Urinary bladder (tissue), 4 donors: ENCODE measurements at places on chromosomes 2 and 18.

DNA sequence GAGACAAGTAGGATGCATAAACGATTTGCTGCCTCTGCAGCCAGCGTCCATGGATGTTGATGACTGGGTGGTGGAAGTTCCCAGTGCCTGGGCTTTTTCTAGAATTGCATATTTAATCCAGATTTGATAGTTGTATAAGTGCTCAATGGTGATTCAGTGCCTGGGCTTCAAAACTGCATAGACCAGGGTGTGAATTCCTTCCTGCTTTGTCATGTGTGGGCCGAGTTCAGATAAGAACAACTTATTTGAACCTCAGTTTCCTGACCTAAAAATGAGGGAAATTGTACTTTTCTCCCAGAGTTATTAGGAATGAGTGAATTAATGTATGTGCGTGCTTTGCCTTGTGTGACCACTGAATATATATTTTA, 154.6 kb downstream of the WDSUB1 start:
- no peak for DNase-seq

- DNase-seq, result no peak
Measured at GRCh38 chr18:78998371-78999071, 18.9 kb downstream of the SALL3 start.

- no peak for DNase-seq
Measured at GRCh38 chr18:40413160-40413559, 1541.9 kb upstream of the PIK3C3 start.

DNA sequence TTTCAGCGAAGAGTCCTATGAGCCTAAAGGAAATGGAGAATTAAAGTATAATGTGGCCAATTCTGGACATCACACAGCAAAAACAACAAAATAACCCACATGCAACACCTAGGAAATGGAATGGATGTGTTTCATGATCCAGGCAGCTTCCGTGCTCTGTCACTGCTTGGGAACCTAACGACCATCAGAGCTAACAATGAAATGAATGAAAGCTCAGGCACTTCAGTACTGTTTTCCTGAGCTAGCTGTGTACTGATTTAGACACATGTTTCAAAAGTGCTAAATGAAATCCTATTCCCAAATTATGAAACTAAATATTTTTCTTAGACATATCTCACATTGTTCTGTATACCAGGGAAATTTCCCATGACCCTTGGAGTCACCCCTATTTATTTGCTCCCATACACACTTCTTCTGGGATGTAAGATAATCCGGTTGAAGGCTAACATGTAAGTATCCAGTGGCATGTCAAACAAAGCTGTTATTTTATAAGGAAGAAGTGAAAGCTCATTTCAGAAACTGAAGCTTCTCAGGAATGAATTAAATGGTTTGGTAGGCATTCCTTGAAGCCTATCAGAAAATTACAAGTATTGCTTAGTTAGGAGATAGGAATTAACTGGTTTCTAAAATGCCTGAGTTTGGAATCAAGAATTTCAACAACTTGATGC, 108.5 kb upstream of the RND3 start:
- DNase-seq, result no peak

- no peak for DNase-seq
Measured at GRCh38 chr2:8614646-8615045, 67.2 kb upstream of the ID2 start.

DNA sequence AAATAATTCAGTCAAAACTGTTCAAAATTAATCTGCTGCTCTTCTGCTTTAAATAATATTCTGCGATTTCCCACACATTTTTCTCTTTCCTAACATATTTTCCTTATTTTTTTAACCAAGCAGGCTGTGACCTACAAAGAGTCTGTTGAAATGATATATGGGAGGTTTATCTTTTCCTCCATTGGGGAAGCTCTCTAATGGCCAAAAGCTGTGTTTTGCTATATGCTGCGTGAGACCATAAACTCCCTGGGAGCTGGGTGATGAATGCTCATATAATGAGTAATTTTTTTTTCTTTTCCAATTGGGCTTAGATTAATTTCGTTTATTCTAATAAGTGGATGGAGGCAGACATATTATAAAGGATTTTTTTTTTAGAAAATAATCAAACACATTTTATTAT, 72.2 kb upstream of the MAP2 start:
- no peak for DNase-seq

- no peak for DNase-seq
Measured at GRCh38 chr2:85711578-85712060, 17.5 kb downstream of the GNLY start.

DNA sequence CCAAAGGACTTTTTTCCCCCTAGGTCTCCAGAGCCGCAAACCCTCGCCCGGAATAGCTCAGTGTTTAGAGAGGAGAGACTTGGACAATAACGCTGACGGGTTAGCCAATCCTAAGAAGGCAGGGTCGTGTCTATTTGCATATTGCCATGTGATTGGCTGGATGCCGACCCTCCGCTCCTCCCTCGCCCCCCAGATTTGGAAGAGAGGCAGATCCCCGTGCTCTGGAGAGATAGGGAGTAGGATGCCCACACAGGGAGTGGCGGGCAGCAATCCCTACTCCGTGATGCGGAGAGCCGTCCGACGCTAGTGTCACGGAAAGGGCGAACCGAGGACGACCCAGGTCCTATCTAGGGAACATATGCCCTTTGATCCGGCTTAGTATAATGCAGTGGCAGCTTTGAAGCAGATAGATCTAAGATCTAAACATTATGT, 1.4 kb downstream of the WNT6 start:
- DNase-seq, result no peak

DNA sequence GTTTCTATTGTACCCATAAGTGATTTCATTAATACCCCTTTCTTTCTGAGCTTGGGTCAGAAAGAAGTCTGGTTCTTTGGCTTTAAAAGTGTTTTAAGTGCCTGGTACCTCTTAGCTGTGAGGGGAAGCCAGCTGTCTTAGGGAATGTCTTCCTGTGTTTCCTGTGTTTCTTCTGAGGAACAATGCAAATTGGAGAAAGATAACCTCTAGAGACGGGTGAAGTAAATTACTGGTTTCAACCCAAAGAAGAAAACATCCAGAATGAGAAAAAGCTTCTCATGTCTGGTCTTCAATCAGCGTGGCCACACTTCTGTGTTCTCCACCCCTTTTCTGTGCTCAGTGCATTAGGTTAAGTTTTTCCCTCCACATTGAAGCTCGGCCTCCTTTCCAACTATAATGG, 10.2 kb upstream of the CHN1 start:
- DNase-seq, result no peak

GRCh38 chr18:74929110-74929509, 279.8 kb downstream of the PTGR3 start:
- no peak for DNase-seq

- DNase-seq, result no peak
Measured at GRCh38 chr2:191636235-191636543, 41.7 kb upstream of the NABP1 start.

DNA sequence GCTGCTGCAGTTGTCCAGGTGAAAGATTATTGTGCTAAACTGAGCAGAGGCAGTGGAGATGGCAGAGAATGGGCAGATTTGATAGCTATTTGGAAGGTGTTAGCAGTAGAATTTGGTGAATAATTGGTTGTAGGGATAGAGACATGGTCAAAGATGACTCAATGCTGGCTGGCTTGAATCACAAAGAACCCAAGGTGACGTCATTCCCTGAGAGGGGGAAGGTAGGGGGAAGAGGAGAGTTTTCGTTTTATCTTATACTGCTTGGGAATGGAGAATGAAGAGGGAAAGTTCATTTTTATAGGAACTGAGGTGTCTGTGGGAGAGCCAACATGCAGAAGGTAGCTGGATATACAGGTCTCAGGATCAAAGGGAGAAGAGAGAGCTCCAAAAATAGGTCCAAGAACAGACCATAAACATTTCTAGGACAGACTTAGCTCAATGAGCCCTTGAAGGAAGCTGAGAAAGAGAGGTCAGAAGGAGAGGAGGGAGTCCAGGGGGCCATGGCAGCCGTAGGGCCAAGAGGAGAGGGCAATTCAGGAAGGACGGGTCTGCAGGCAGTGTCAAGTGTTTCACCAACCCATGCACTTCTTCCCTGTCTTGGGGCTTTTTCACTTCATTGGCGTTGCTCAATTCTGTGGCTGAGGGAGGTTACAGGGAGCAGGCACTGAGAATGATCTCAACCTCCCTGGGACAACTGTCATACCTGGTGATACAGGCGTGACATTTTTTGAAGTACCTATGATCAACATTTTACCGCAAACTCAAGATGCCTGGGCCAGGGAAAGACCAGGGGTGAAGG, 281.3 kb downstream of the TDRD15 start:
- no peak for DNase-seq

- no peak for DNase-seq
Measured at GRCh38 chr2:11750422-11750821, 4.0 kb downstream of the LPIN1 start.

GRCh38 chr2:150387586-150388288, 99.7 kb downstream of the RND3 start:
- no peak for DNase-seq

- DNase-seq, result no peak
Measured at GRCh38 chr18:21406116-21406515, 164.1 kb downstream of the GREB1L start.

- no peak for DNase-seq
Measured at GRCh38 chr2:22890132-22890531, 494.8 kb upstream of the KLHL29 start.

GRCh38 chr18:59691996-59692395, 5.2 kb downstream of the CCBE1 start:
- DNase-seq, result no peak

DNA sequence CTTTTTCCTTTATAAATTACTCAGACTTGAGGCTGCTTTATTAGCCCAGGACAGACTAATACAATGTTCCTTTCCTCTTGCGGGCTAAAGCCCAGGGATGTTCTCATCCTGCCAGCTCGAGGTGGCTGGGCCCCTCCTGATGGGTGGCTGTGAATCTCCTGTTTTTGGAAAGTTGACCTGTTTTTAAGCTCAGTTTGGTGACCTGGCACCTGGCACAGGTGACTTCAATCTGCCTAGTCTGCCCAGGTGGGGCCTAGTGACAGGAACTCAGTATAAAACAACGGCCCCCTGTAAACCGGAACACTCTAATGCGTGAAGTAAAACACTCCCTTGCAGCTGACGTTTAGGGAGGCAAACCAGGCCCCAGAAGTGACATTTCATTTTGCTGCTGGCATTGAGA, 92.7 kb upstream of the SNTG2 start:
- no peak for DNase-seq

- DNase-seq, result no peak
Measured at GRCh38 chr2:72934683-72935610, 17.6 kb downstream of the EMX1 start.

DNA sequence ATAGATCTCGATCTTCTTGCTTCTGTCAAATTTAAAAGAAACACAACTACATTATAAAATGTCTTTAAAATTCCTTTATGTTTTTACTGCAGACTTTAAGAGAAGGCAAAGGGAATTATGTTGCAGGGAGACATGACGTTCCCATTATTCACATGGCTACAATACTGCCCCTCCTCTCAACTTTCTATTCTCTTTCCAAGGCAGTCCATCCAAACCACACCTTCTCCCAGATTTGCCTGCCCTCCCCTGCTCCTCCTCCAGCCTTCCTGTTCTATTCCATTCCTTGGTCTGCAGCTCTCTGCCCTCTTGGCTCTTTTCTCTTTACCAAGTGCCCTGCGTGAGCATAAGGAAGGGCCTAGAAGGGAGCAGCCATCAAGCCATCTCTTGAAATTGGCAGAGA, 61.3 kb downstream of the NABP1 start:
- no peak for DNase-seq

DNA sequence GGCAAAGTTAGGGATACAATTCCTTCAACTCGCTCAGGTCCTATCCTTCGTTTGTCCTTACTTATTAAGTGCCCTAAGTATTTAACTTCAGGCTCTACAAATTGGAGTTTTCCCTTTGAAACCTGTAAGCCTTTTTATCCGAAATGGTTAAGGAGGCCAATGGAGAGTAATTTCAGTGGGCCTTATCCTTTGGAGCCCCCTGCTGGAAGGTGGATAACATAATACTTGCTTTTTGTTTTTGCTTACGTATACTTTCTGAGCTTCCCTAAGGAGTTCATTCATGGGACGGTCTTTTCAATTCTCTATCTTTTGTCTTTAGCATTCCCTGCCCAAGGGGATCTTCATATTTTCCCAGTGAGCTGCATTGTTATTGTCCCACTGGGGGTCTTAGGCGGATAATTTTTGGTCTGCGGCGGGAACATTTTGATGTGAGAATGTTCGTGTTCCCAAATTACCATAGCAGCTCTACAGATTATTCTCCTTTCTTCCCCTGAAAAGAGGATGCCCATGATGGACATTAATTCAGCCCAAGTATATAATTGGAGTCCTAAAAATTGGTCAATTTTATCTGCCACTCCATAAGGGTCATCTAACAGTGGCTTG, 34.4 kb upstream of the TRAPPC8 start:
- no peak for DNase-seq

- DNase-seq, result no peak
Measured at GRCh38 chr2:118838741-118839455, 8.6 kb downstream of the EN1 start.

DNA sequence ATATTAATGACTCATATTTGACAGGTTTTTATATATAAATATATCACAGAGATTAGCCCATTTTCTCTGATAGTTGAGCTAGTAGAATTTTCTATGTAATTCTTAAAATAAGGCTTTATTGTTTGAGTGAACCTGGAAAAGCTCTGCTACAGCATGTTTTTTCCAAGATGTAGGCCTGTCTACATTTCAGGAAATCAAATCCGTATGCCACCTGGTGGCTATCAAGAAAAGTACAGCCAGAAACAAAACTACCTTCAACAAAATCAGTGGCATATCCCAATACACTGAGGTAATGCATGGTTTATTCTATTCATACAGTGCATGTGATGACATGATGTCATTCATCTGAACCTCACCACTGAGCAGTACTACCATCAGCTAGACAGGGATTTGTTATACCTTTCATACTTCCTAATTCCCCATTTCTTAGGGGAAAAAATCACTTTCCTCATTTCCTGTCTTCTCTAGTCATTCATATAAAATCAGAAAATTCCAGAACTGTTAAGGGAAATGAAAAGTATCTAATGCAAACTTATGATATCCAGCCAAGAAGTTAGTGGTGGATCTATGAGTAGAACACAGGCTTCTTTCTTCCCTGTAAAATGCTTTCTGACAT, 310.4 kb upstream of the SYT4 start:
- DNase-seq, result no peak
